ENCODE measurements at places on chromosomes 6 and 20. TPM values are rescaled to one million over a fixed set of nuclear protein-coding genes. Genes with fewer than 3 reads are reported as not detected.

Gene ZBTB46
- 10.7 TPM for total RNA-seq

- DNase-seq, result no peak
- no peaks in the 10 kb centered on the region for H3K36me3 ChIP-seq
- peak overlapping the region; percentile 20 for H3K27ac ChIP-seq
- no peaks in the 10 kb centered on the region for H3K4me1 ChIP-seq
Measured at GRCh38 chr6:2111162-2111677, 134.2 kb downstream of the GMDS start.

GRCh38 chr6:169933251-169933821 is 181.9 kb downstream of the ERMARD start:
- H3K4me3 ChIP-seq, result no peak overlapping the region
- H3K36me3 ChIP-seq, result no peaks in the 10 kb centered on the region
- H3K4me1 ChIP-seq, result no peaks in the 10 kb centered on the region
- H3K27ac ChIP-seq, result no peak overlapping the region
- H3K27me3 ChIP-seq, result peaks cover 10% of the 10 kb centered on the region
- peak; percentile 44 for DNase-seq

GRCh38 chr6:29216528-29216927 is 45.8 kb downstream of the OR2J2 start:
- DNase-seq, result no peak
- H3K4me1 ChIP-seq, result no peaks in the 10 kb centered on the region
- no peaks in the 10 kb centered on the region for H3K36me3 ChIP-seq
- no peaks in the 10 kb centered on the region for H3K27me3 ChIP-seq
- no peak overlapping the region for H3K27ac ChIP-seq

DNA sequence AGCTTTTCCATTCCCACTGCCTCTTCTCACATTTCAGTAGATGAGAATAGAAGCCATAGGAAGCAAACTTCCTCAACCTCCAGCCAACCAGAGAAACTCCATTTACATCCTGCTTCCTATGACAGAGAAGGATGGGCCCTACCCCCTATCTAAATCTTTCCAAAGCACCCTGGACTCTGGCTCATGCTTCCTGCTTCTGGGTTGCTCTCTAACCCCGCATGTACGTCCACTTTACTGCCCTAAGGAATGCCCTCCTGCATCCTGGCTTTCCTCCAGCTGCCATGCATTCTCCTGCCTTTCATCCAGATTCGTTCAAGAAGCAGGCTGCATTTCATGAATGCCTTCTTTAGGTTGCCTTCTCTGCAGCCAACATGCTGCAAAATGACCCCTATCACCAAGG is 91.9 kb downstream of the FAM217A start:
- H3K27me3 ChIP-seq, result no peaks in the 10 kb centered on the region
- H3K36me3 ChIP-seq, result no peaks in the 10 kb centered on the region
- peaks cover 3% of the 10 kb centered on the region for H3K4me1 ChIP-seq
- no peak overlapping the region for H3K27ac ChIP-seq
- DNase-seq, result no peak

GRCh38 chr20:14295238-14295637 is 42.2 kb downstream of the FLRT3 start:
- H3K27me3 ChIP-seq, result no peaks in the 10 kb centered on the region
- DNase-seq, result no peak
- H3K4me3 ChIP-seq, result no peak overlapping the region
- H3K27ac ChIP-seq, result no peak overlapping the region
- H3K36me3 ChIP-seq, result no peaks in the 10 kb centered on the region

DNA sequence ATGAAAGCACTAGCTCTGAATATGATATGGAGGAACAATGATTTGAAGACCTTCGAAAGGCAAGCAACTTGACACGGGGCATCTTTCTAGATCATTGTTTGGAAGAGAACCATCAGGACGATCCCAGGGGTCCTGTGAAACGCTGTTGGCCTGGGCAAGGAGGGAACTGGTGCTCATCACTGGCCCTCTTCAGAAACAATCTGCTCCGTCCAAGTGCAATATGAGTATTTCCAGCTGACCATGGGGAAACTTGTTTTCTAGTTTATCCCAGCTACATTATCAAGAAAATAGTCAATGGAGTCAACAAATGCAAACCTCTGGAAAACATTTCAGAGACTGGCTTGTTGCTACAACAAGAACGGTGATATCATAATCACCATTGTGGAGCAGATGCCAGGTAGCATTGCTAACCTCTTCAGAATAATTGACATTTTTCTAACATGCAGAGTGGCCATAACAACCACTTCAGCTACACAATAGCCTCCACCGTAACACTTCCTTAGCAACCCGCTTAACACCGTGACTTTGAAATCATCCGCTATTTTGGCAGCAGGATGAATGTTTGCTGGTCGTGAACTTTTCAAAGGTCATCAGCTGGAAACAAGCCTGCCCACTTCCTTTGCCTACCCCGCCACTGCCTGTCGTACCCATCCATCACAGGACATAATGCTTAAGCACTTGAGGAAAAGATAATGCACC is 112.0 kb upstream of the PDE10A start:
- no peaks in the 10 kb centered on the region for H3K27me3 ChIP-seq
- no peak overlapping the region for H3K27ac ChIP-seq
- no peaks in the 10 kb centered on the region for H3K4me1 ChIP-seq
- no peak for DNase-seq
- H3K4me3 ChIP-seq, result peak overlapping the region; percentile 22
- no peaks in the 10 kb centered on the region for H3K36me3 ChIP-seq

DNA sequence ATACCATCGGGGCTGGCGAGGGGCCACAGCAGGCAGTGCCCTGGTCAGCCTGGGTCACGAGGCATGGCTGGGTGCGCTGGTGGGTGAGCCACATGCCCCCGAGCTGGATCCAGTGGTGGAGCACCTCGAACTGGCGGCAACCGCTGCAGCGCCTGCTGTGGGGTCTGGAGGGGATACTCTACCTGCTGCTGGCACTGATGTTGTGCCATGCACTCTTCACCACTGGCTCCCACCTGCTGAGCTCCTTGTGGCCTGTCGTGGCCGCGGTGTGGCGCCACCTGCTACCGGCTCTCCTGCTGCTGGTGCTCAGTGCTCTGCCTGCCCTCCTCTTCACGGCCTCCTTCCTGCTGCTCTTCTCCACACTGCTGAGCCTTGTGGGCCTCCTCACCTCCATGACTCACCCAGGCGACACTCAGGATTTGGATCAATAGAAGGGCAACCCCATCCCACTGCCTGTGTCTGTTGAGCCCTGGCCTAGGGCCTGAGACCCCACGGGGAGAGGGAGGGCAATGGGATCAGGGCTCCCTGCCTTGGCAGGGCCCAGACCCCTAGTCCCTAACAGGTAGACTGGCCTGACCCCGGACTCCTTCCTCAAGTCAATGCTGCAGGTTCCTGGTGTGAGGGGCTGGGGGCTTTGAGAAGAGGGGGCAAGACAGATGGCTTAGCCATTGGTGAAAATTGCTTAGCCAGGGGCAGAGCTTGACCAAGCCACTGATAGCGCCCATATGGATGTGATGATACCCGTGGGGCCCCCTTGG is 598 bp downstream of the TMEM239 start:
- peak overlapping the region; percentile 83 for H3K27ac ChIP-seq
- no peaks in the 10 kb centered on the region for H3K4me1 ChIP-seq
- DNase-seq, result no peak
- H3K36me3 ChIP-seq, result no peaks in the 10 kb centered on the region
- peaks cover 13% of the 10 kb centered on the region for H3K27me3 ChIP-seq
- H3K4me3 ChIP-seq, result no peak overlapping the region

Gene MEI4
- not detected for total RNA-seq

Gene KCNK5
- total RNA-seq, result 4.3 TPM
